ENCODE measurements at places on chromosomes 13 and 19.
A peak's percentile ranks its signal among the peaks of the same experiment; 100 is the strongest.

DNA sequence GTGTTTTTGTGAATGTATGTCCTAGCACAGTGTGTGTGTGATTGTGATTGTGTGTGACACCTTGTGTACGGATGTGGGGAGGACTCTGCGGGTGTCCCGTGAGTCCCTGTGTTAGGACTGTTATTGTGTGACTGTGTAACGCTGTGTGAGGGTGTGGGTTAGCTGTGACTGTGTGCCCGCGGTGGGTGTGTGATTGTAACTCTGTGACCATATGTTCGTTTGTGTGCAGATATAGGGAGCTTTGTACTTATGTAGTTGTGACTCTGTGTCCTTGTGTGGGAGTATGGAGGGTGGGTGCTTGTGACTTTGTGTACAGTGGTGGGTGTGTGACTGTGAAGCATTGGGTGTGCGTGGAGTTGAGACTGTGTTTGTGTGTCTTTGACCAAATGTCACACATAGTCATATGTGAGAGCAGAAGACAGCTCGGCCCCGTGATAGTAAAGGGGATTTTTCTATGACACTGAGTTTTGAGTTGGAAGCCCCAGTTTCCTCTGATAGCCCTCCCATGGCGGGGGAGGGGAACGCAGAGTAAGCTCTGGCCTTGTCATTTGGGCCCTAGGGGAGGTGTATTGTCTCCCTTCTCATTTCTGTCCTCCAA lies 949 bp upstream of the ZNF260 start:
- no peak for DNase-seq

- DNase-seq: no peak
These were observed 66.3 kb downstream of the RASA3 start for GRCh38 chr13:114065926-114066774.

DNA sequence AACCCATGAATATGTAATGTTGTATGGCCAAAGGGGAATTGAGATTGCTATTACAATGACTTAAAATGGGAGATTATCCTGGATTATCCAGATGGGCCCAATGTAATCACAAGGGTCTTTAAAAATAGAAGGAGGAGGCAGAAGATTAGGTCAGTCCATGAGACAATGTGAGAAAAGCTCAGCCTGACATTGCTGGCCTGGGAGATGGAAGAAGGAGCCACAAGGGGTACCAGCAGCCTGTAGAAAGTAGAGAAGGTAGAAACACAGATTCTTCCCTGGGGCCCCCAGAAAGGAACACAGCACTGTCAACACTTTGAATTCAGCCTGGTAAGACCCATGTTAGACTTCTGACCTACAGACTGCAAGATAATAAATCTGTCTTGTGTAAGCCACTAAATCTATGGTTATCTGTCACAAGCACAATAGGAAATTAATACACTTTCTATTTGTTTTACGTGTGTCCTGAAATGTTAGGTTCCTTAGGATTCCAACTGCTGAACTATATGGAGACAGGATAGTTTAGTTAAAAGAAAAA lies 132.9 kb upstream of the SERP2 start:
- no peak for DNase-seq

DNA sequence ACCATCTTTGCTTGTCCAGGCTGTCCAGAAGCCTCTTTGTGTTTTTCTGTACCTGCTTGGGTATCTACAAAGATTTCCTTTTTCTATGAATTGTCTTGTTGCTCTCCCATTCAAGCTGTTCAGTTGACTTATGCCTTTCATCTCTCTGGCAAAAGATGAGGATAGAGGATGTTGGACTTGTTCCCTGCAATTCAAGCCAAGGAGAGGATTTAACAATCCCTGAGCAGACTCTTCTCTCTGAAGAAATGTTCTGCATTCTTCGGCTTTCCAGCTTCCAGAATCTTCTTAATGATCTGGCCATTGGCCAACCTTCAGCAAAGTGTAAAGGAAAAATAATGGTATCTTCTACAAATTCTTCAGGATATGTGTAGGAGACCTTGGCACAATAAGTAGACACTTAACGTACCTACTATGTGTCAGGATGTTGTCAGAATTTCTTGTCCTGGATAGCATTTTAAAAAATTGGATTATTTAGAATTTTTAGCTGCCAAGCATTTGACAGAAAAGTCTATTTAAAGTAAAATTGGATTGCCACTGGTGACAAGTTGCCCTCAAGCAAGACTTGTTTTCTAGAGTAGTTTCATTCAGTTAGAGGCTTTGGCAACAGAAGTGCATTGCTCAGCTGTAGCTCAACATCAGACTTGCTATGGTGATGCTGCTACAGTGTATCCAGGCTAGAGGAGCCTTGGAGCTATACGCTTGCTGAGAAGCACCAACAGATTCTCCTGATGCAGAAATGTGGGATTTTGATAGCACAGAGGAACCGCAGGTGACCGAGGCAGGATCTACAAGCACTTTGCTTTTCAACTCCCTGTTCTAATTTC lies 455.7 kb downstream of the SUCLA2 start:
- DNase-seq: no peak

- DNase-seq: peak; percentile 35
These were observed 42.6 kb upstream of the ADGRL1 start for GRCh38 chr19:14248578-14249011.

GRCh38 chr19:55101261-55101660 lies 16.2 kb downstream of the PPP1R12C start:
- DNase-seq: no peak

Measured in fibroblast of the conjunctiva (primary cell).